ENCODE measurements at places on chromosomes 5 and 9.

- no peak for DNase-seq
Observed at GRCh38 chr5:116646611-116647289, 72.1 kb upstream of the SEMA6A start.

DNA sequence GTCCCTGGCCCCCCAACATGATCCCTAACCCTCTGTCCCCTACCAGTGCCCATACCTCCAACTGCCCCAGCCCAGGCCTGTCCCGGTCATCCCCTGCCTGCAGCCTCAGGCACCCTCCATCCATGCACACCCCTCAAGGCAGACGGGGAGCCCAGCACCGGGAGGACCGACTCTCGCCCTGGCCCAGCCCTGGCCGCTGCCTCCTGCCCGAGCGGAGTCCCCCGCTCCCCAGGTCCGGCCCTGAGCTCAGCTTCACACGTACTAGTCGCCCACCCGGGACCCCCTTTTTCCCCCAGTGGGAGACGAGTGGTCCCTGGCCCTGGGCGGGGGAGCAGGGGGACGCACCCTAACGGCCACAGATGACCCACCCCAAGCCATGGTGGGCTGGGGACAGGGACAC is 49.0 kb upstream of the UBAC1 start:
- no peak for DNase-seq

DNA sequence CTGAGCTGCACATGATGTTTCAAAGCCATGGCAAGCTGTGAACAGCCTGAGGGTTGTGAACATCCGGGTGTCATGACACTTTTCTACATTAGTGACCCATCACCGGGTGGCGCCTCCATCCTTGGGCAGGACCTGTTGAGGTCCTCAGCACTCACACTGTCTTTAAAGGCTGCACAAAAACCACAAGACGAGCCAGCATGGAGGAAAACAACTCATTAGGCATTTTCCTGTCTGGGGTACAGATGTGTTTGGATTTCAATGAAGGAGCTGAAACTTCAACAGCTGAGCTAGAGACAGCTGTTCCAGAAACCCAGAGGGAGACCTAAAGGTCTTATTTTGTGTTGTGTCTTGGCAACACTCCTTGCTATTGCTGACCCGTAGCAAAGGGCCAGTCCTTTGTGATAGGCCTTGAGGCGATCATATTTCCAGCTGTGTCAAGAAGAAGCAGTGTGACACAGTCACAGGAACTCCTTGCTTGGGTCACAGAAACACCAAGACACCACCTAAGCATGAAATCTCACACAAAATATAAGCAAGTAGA is 151.8 kb upstream of the VLDLR start:
- DNase-seq, result no peak

DNA sequence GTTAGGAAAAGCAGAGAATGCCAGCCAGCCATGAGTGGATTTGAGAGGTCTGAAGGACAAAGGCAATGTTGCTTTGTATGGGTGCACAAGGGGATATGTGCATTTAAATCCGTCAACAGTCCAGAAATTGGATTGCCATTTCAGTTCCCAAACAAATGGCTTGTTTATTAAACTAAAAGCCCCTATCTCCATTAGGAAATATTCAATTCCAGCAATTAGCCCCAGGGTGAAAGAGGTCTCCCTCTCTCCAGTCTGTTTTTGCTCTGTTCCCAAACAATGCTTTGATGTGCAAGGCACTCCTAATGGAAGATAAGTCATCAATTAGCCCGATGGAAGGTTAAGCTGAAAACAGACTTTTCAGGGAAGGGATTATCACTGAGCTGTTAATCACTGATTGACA is 101.3 kb downstream of the C9orf152 start:
- no peak for DNase-seq

GRCh38 chr5:6264394-6264793 is 114.0 kb downstream of the MED10 start:
- no peak for DNase-seq

- DNase-seq, result no peak
Observed at GRCh38 chr5:20212701-20213100, 224.7 kb upstream of the CDH18 start.

DNA sequence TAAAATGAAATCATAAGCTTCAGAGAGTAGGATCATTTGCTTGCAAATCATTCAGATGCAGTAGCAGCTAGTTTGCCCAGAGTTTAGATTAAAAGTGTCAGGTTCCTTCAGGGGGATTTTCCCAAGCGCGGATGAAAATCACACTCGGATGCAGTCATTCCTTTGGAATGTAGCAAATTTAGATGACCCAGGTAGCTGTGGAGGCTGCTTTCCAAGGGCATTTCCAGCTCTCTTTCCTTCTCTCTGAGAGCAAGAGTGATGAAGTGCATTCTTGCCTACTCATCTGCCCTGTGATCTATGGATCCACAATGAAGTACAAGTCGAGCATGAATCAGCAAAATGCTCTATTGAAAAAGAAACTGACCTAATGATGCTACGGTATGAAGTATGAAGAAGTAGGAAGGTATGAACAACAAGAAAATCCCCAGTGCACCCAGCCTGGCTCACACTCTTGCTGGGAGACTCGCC is 200.2 kb downstream of the PLK2 start:
- peak; percentile 85 for DNase-seq

- no peak for DNase-seq
Observed at GRCh38 chr9:8946461-8946860, 1146.9 kb upstream of the DMAC1 start.

All from GM04503 (cell line).